SK-N-DZ (cell line): ENCODE measurements at places on chromosomes 2 and 18.

DNA sequence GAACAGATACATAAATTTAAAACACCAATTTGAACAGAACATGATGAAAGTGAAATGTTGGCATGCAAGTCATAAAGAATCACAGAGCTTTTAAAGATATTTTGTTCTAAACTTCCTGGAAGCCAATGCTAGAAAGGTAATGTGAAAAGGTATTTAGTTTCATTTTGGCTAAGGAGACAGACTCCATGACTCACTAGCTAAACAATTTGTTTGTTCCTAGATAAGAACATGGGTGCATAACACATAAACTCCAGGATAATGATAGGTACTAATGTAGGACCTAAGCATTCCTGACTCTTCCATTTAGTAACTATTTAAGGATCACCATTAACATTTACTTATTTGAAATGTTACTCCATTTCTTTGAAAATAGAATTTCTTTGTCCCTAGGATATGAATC, 292.5 kb upstream of the CNTNAP5 start:
- no peak for DNase-seq

DNA sequence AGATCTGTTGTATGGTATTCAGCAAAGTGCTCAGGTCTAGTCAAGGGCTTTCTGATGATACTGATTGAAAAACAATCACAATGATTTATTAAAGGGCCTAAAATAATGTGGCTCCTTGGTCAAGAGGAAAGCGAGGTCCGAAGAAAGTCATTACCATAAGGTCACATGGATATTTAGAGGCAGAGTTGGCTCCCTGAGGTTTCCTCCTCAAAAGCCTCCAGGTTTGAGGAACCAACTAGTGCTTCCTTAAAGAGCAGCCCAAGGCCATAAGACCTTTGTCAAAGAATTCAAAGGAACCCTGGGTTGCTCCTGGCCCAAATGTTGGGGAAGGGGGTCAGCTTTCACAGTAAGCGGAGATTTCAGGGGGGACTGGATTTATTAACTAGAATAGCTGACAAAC, 280.7 kb upstream of the ATP5MC3 start:
- DNase-seq = no peak

DNA sequence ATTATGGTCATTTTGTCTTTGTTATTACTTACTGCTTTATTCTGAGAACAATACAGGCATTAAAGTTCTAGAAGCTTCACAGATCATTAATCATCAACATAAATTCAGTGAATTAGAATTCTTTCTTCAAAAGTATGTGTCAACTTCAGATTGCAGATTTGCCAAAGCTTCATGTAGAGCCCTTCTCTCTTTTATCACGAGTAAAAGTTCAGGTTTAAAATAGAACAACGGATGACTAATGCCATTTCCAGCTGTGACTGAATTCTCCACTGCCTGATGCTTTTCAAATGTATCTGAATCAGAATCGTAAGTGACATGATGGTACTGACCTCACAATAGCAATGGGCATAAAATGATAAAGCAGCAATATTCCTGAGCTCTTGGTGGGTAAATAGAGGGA, 116.0 kb downstream of the ABCA12 start:
- DNase-seq = no peak

DNA sequence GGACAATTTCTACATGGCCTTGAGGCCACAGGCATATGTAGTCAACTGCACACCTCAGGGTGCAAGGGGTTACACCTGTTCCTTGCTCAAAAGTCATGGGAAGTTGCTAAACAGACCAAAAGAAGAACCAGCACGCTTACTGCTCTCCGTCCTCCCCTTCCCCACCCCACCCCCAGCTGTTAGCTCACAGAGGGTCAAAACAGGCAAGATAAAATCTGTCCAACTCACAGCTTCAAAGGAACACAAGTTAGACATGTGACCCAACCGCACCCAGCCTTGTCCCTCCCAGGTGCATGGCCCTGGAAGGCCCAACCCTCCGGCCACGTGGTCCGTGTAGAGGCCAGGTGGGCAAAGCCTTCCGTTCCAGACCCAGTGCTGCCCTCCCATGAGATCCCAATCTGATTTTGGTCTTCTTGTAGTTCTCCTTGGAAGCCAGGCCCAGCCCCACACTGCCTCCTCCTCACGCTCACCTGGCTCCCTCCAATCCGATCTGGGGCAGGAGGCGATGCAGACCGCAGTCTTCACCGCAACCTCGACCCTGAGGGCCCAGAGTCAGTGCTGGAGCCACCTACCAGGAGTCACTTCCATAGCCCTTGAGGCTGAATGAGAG, 14.5 kb upstream of the ASPRV1 start:
- no peak for DNase-seq

- no peak for DNase-seq
Measured at GRCh38 chr2:148885988-148886387, 11.0 kb downstream of the KIF5C start.

- DNase-seq = no peak
Measured at GRCh38 chr2:60741576-60741975, 14.5 kb upstream of the PAPOLG start.

DNA sequence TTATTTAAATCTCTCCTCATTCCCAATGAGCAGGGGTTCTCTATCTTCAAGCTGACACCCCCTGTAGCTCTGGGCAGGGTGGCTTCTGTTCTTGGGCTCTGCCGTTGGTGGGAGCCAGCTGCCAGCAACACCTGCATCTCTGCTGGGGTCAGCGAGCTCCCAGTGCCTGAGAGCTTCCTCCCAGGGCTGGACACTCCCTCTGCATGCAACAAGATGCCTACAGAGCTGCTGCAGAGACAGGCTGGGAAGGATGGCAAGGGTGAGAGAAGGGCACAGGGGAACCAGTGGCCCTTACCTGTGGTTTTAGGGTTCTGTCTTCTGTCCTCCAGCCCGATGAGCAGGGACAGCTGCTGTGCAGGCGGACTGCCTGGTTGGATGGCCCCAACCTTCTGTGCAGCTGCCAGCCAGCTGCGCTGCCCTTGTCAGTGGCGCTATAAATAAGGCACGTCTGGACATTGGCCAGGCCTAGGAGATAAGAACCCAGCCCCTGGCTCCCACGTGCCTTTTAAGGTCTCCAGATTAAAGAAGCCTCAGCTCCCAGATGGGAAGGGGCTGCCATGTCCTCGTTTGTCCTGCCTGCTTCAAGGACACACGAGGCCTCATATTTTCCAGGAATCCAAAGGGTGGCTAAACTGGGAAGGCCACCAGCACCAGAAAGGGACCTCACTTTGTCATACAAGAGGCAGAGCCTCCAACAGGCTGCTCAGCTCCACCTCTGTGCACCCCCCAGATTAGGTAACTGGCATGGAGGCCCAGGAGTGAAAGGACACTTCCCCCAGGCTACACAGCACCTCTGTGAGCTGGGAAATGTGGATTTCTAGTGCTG, 39.5 kb upstream of the FHL2 start:
- peak; percentile 96 for DNase-seq

GRCh38 chr2:111209045-111209514, 88.4 kb downstream of the BCL2L11 start:
- DNase-seq = no peak
